Stimulated activated CD4-positive, alpha-beta T cell treated with anti-CD3 and anti-CD28 coated beads, Interleukin-15, amount 100 ng/mL, for 1 hour (primary cell): ENCODE measurements at places on chromosomes 1 and 21.
A peak's percentile ranks its signal among the peaks of the same experiment; 100 is the strongest.

DNA sequence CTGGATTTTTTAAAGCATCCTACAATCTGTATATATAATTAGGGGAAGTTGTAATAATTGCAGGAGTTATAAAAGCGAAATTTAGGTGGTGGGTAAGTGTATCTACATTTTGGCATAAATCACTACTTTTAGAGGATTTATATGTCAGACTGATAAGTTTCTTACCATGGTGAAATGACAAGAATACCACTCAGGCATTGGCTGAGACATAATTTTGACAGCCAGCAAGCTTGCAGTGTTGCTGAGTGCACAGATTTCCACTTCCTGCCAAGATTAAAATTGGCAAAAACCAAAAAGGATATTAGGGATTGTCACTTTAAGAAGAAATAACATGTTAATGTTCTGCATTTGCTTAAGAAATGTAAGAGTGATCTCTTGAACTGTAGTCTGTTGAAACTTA is 28.2 kb downstream of the NFIA start:
- no peak for DNase-seq

DNA sequence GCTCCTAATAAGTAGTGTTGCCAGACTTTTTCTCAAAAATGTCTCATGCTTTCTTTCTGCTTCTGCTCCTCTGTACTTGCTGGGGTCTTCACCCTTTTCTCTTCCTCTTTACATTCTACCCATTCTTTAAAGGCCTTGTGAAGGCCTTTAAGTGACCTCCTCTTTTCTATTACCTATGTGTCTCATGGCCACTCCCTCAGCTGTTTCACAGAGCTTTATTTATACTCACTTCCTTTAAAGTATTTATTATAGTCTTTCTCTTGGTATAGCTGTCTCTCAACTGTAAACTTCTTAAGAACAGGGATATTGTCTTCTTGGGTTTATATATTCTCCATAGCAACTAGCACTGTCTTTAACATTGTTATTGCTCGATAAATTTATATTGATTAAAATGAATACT is 792 bp downstream of the GOLPH3L start:
- DNase-seq = no peak

DNA sequence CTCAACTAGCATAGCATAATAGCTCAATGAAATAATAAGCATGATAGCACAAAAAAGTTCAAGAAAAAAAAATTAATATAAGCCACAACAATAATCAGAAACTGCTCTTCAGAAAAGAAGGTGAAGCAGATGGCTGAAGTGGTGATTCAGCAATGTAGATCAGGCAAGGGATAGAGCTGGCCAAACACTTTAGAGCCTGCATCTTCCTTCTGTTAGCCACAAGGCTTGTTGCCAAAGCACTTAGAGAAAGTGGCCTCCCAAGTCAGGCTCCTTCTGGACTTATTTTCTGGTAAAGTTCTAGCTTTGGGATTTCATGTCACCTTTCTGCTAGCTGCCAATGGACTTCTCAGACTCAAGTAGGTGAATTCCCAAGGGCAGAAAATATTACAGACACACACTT is 60.3 kb upstream of the C1orf87 start:
- no peak for DNase-seq

DNA sequence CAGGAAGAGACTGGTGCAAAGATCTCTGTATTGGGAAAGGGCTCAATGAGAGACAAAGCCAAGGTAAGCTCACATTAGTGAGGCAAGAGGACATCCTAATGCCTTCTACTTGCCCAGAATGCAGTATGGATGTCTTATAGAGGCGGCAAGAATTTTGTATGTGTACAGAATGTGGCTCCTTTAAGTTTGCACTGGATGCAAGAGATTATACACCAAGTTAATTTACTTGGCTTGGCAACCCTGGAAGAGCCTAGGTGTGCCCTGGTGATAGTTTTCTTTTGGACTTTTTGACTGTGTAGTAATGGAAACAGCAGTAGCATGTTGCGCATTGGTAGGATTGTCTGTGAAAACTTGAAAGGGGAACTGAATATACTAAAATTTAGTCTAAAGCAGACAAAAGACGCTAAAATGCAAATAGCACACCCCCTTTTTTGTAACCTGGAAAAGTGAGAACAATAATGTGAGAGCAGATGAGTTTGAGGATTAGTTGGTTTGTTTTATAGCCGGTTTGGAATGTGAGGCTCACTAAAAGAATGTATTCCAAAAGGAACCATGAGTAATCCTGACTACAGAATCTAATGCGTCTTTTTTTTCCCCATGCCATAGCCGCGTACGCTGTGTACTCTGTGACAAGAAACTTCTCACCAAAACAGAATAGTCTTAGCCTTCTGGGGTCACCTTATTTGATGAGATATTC is 18.1 kb downstream of the KHDRBS1 start:
- DNase-seq = no peak

DNA sequence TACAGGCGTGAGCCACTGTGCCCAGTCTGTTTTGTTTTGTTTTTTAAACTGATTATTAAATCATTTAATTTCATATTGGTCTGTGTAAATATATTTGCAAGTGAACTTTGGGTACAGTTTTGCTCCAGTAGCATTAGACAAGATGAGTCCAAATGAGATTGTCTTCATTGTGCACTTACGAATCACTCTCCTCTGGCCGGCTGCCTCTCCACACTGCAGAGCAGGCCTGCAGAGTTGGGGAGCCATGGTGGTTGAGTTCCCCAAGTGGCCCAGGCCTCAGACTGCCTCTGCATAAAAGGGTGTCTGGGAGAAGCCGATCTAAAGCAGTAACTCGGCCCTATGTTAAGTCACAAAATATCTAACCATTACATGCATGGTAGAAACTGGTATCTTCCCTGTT is 74.8 kb downstream of the ATP5PO start:
- DNase-seq = no peak

GRCh38 chr1:201937624-201938213 is 8.6 kb downstream of the LMOD1 start:
- DNase-seq = no peak

- no peak for DNase-seq
Observed at GRCh38 chr1:245067257-245067656, 87.5 kb upstream of the KIF26B start.

DNA sequence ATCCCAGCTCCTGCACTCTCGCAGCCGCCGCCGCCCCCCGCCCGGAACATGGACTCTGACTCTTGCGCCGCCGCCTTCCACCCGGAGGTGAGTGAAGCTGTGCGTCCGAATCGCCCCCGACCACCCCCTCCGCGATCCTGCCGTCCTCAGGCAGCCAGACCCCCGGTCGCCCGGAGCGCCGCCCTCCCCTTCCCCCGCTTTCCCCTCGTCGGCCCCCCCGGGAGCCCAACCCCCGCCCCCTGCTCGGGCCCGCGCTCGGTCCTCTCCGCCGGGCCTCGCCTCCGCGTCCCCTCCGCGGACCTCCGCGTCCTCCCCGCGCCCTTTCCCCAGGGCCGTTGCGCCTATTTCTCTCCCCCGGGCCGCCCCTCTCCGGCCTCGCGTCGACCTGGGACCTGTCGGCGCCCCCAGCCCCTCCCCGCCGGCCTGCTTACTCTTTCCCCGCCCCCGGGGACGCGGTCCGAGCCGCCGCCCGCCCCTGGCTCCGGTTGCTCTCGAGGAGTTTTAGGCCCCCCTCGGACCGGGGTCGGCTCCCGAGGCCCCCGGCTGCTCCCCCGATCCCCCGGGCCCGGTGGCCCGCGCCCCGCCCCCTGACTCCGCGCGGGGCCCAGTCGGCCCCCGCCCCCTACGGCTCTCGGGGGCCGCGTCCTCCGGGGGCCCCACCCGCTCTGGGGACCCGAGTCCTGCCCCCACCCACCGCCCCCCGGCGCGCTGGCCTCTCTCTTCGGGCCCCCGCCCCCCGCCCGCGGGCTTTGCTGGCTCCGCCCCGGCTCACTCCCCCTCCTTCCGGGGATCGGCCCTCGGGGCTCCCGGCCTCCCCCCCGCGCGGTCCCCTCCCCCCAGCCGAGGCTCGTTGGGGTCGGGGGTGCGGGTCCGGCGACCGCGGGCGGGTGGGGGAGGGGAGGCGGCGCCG is 743 bp downstream of the PHF13 start:
- peak; percentile 55 for DNase-seq

DNA sequence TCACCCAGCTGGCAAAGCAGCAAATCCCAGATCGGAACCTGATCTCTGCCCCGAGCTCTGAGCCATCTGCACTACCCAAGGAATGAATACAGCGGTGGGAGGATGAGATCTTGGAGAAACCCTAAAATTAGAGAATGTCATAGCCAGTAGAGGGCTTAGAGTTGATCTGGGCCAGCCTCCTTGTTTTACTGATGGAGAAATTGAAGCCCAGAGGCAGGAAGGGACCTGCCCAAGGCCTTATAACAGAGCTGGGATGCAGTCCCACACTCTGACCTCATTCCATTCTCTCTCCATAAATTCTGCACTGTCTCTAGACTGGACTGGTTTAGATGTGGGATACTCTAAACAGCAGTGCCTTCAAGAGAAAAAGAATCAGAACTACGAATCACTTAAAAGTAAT is 4.8 kb upstream of the SFN start:
- no peak for DNase-seq

- DNase-seq = no peak
Observed at GRCh38 chr1:244231572-244232315, 180.7 kb downstream of the ZBTB18 start.

GRCh38 chr1:157162345-157162744 is 24.1 kb upstream of the ETV3 start:
- DNase-seq = no peak

DNA sequence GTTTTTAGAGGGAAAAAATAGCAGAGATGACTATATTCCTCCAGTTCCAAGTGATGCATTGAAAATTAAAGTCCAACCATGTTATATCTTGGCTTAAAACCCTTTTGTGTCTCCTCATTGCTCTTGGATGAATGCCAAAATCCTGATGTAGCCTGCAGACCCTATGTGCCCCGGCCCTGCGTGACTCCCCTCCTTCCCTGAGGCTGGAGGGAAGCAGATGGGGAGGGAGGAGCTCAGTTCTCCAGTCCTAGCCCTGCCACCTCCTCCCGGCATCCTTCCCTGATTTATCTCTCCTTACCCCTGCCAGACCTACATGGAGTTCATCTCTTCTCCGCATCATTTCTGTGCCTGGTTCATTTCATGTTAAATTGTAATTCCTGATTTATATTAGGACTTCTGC is 397.4 kb downstream of the PTPRU start:
- DNase-seq = no peak

- no peak for DNase-seq
Observed at GRCh38 chr1:36133484-36133883, 8.5 kb upstream of the COL8A2 start.

- DNase-seq = no peak
Observed at GRCh38 chr1:43992232-43992995, 1.0 kb downstream of the CCDC24 start.

GRCh38 chr1:24293392-24294227 is 25.5 kb upstream of the GRHL3 start:
- no peak for DNase-seq

GRCh38 chr1:14597343-14598006 is 1.0 kb upstream of the KAZN start:
- no peak for DNase-seq

DNA sequence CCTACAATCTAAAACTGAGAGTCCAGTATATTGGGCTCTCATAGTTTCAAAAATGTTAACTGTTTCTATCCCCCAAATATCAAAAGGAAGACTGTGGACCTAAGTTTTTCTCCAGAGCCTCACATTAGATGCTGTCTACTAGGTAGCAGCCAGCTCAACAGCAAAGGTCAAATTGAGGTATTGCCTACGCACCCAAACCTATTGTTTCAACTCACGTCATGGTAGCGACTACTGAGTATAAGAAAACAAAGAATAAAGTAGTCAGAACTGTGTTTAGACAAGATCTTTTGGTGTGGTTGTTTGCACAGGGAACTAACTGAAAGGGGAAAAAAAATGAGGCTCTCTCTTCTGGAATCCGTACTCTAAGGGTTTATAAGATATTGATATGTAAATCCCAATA is 173.2 kb downstream of the LBR start:
- DNase-seq = no peak

GRCh38 chr1:177315261-177315660 is 144.5 kb downstream of the BRINP2 start:
- DNase-seq = no peak

GRCh38 chr1:51715369-51715768 is 98.5 kb downstream of the OSBPL9 start:
- DNase-seq = no peak

DNA sequence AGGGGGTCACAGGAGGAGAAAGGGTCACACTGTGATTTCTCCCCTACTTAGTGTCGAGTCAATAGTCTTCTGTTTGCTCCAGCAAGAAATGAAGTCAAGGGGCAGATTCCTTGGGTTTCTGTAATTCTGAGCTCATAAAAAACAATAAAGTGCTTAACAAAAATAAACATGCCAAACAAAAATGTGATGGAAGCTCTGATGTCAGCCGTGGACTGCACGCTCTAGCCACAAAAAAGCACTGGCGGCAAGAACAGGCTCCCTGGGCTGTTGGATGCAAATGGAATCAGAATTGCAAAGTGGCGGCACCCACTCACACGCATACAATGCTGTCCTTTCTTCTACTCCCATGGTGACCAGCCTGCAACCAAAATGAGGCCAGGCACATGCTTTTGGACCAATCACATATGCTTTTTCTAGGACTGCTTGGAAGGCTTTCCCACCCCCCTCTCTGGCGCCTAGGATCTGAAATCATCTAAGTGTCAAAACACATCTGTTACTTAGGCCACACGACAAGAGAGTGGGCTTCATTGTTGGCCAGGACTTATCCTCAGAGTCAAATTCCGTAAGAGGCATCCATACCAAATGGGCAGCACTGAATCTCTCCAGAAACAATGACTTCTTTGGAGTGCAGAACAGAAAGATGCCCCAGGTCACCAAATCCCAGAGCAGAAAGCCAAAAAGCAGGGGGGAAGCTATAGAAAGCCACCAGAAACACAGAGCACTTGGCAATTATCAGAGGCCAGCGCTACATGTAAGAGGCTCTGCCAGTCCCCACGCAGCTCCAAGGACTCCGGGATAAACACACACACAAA is 9.2 kb downstream of the C1orf198 start:
- no peak for DNase-seq

- DNase-seq = no peak
Observed at GRCh38 chr1:111285879-111286278, 4.8 kb upstream of the CHIA start.

DNA sequence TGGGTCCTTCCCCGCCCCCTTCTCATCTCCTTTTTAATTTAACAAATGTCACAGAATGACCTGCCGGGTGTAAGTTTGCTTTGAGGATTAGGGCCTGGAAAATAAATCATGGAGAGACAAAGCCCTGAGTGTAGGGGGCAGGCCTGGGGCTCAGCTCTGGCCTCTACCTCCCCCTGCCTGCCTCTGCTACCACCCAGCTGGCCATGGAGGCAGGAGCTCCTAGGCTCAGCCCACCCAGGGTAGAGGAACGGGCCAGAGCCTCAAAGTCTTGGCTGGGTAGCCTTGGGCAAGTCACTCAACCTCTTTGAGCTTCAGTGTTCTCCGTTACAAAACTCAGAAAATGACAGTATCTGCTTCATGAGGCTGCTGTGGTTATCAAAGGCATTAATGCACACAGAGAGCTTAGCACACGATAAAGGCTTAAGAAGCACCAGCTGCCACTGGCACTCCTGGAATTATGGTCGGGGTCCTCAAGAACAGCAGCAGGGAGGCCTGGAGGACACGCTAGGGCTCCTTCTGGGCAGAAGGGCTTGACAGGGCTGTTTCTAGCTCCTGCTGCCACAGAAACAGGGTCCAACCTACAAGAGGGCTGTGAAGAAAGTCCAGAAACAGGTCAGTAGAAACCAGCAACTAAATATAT is 39.0 kb downstream of the LRP8 start:
- DNase-seq = no peak
